ENCODE measurements at places on chromosomes 1 and 21.

DNA sequence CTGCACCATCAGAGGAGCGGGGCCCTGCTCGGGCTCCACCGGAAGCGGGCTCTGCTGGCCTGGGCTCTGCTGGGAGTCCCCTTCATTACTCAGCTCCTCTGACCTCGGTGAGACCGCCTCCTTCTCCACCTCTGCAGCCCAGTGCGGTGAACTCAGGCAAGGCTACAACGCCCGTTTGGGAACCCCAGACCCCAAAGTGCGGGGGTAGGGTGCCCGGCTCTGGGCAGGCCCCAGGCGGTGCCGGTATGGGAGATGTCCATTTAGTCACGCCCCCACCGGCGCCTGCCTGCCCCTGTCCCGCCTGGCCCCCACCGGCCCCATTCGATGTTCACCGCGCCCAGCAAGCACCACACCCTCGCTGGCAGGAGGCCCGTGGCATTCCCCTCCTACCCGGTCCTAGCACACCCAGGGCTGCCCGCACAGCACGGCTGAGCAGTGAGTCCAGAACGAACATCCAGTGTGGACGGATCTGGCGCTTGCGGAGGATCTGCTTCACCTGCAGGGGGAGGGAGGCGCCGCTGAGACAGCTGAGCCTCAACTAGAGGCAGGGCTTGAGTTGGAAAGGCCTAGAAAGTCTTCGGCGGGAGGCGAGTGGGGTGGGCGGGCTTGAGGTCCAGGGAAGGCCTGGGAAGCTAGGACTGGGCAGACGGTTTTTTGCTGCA, 10.0 kb downstream of the MAP3K6 start:
- peak; percentile 72 for DNase-seq

- DNase-seq: no peak
These were observed 42.9 kb downstream of the EPHB2 start for GRCh38 chr1:22753481-22753971.

- no peak for DNase-seq
These were observed 60.4 kb downstream of the PRDM2 start for GRCh38 chr1:13760340-13760739.

- no peak for DNase-seq
These were observed 16.1 kb downstream of the HUNK start for GRCh38 chr21:31888936-31889371.

DNA sequence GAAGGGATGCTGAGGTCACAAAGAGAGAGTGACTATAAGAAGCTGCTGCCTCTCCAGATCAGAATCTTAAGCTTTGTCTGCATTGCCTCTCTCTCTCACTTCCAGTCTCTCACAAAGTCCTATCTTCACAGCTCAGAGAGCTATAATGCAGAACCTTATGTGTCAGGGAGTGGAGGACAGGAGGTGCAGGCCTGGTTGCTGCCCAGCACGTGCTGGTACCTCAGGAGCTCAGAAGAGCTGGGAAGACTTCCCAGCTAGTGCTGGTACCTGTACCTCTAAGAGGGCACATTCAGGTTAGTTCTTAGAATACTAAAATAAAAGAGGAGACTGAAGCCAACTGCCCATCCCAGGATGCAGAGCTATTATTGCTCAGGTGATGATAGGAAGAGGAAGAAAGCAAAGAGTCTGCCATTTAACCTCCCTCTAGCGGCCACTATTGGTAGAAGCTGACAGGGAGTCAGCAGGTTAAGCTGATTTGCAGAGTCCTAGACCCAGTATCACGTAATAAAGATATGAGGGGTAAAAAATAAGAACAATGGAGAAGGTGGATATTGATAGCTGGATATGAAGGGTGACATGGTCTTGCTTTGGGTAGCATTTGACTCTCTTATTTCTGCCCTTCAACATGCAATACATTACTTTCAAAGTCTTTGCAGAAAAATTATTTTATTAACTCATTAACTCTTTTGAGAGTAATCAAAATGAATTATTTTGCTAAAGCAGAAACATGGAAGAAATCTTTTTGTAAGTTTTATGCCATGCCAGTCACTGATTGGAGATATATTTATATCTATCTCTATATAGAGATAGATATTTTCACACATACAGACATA, 138.1 kb upstream of the HMCN1 start:
- DNase-seq: peak; percentile 74

- DNase-seq: no peak
These were observed 308.9 kb downstream of the RWDD3 start for GRCh38 chr1:95542936-95543335.

DNA sequence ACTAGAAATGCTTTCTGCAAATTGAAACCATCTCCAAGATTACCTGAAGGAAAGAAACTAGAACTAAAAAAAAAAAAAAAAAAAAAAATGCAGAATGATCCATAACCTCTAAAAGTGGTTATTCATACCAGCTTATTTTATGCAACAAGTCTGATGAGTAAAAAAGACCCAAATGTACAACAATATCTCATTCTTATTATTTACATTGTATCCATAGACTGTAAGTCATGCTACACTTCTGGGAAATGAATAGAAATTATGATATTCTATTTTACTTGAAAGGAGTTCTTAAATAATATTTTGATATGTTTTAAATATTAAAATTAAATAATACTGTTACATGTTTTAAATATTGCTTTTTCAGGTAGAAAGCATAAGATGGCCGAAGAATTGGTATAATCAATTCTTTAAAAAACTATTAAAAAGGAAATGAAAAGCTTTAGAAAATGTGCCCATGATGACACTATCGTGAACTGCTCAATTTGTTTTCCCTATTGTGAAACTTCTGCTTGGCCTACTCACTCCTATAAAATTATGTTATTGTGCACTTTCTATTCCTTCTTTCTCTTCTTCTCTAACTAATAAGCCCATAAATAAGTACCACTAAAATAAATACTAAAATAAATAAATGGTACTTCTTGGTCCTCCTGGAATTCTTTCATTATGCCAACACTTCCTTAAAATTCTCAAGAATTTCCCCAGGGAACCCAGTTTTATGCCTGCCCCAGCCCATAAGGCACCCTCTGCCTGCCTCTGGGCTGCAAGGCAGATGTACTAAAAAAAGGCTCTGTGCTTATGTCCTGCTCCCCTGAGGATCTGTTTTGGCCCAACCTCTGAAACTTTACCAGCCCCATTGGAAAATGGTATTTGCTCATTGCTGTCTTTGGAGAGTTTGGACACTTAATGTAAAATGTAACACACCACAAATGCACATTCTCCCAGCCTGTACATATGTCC, 18.1 kb downstream of the SAMSN1 start:
- DNase-seq: no peak

GRCh38 chr1:182601416-182601786, 2.8 kb downstream of the RGS16 start:
- DNase-seq: peak; percentile 79

GRCh38 chr1:211548321-211549091, 30.5 kb downstream of the SLC30A1 start:
- DNase-seq: peak; percentile 14

DNA sequence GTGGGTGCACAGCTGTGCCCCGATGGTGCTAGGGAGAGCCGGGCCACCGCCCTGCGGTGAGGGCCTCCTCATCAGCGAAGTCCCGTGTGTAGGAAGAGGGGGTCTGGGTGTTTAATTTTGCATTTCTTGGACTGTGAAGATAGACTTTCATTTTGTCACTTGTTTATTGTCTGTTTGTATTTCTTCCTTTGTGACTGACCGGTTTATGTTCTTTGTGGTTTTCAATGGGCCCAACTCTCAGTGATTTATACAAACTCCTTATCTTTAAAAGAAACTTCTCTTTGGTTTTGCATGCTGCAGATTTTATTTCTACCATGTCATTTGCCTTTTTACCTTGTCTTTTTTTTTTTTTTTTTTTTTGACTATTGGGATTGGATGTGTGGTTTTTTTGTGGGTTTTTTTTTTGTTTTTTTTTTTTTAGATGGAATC, 65.1 kb downstream of the COL18A1 start:
- no peak for DNase-seq

DNA sequence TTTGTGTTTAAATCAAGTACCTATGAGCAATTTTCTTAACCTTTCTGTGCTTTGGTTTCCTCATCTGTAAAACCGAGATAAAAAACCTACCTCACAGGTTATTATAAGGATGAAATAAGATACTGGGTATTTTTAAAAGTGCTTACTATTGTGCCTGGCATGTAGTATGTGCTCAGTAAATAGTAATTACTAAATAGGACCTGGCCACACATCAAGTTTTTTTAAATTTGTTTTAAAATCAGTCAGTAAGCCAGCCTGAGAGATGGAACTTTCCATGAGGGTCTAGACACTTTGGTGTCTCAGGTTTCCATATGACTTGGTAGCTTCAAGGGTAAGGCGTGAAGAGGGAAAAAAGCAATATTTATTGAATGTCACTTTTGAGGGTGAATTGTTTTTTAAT, 7.0 kb upstream of the ATF3 start:
- no peak for DNase-seq

DNA sequence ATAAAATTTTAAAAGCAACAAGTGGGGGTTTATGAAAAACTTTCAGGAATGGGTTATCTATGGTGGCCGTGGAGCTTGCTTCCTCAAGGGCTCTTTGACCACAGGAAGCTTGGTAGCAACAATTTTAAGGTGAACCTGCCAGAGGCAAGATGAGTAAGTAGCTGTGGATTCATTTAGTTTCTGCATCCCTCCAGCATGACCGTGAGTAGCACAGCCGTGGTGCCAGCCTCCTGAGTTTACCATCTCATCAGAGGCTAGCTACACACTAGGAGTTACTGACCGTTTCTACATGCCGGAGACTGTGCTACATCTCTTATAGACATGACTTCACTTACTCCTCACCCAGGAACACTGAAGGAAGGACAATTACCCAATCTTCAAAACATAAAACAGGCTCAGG, 30.1 kb upstream of the PLEKHG5 start:
- no peak for DNase-seq

- no peak for DNase-seq
These were observed 95.0 kb downstream of the SUSD4 start for GRCh38 chr1:223269006-223269405.

GRCh38 chr1:113291777-113292602, 98.3 kb upstream of the MAGI3 start:
- no peak for DNase-seq

DNA sequence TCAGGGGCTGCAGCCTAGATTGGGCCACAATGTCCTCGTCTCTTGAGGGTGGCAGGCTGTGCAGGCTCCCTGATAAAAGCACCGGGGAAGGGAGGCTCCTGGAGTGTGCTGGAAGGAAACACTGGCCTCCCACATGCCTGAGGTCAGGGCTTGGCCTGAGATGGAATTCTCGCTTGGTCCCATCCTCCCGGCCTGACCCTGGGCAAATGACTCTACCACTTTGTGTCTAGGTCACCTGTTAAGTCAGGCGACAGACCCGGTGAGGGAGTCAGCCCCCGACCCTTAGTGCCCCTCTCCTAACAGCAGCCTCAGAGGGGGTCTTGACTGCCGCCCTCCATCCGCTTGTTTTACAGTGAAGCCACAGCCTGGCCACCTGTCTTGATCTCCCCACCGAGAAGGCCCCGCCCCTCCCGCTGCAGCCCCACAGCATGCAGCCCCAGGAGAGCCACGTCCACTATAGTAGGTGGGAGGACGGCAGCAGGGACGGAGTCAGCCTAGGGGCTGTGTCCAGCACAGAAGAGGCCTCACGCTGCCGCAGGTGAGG, 2.5 kb downstream of the SMIM1 start:
- DNase-seq: no peak

- no peak for DNase-seq
These were observed 259.8 kb downstream of the LMO4 start for GRCh38 chr1:87588495-87588894.

- DNase-seq: no peak
These were observed 16.8 kb upstream of the ERVH48-1 start for GRCh38 chr21:42942244-42942643.

- DNase-seq: no peak
These were observed 8.9 kb upstream of the CD48 start for GRCh38 chr1:160720356-160721085.

GRCh38 chr21:43015906-43016540, 41.7 kb downstream of the PKNOX1 start:
- DNase-seq: no peak

GRCh38 chr1:219215477-219215876, 41.8 kb downstream of the LYPLAL1 start:
- DNase-seq: no peak

- no peak for DNase-seq
These were observed 112.1 kb downstream of the GRIK1 start for GRCh38 chr21:29827647-29828046.

DNA sequence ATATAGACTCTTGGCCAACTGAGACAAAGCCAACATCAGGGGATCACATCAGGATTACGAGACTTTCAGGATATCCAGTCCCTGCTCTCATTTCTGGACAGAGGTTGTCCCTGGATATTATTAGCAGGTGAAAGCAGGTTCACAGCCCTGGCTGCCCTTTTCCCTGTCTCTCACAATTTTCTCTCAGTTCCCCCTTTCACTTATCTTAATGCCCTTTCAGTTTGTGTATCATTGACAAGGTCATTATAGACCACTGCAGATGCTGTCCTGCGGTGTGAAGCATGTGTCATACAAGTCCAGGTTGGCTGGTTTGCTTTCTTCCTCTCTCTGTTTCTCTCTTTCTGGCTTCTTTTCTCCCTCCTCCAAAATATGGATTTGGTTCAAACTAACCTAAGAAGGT, 2.1 kb upstream of the KLHDC9 start:
- DNase-seq: no peak

DNA sequence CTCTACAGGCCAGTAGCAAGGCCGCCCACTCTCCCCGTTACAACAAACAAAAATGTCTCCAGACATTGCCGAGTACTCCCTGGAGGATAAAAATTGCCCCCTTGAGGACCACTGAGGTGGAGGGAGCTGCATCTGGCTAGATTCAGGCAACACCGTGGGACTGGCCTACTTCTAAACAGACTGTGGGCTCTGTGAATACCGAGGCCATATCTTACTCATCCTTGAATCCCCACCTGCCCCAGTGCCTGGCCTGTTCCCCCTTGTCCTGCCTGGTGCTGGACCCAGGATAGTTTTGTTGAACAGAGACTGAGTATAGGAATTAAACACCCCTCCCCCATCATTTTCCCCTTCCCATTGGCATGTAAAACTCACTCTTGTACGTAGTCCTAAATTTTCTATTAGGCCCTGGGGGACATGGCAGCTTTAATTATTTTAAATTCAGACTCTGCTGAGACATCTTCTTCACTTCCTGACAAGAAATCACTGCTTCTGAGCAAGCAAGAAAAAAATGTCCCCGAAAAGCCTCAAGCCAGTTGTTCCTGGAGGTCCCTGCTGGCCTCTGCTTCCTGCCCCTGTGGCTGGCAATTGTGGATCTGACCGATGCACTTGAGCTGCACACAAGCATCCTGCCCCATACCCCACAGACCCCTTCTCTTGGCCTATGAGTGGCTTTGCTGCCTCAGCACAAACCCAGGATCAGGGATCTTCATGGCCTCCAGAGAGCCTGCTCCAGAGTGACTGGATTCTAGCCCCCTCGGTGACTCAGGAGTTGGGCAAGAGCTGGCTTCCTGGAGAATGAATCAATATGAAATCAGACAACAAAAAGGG, 111.0 kb downstream of the ACTL8 start:
- no peak for DNase-seq

DNA sequence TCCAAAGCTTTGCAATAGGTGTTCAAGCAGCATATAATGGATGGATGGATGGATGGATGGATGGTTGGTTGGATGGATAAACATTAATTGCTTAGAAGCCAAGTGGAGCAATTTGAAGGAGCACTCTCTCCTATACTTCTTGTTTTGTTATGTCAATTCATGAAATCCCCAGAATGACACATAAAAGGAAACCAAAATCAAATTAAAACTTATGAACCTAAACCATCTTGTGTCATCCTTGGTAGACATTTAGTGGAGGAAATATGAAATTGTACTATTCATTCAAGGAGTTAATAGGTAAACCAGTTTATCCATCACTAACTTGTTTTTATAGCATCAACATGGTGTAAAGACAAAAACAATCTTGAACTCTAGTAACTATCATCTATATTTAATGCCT, 122.5 kb downstream of the NR5A2 start:
- no peak for DNase-seq
